Activated T-helper 1 cell treated with anti-CD3 and anti-CD28 coated beads, Interleukin-2, amount 50 U/mL, for 16 hours (primary cell): ENCODE measurements at places on chromosomes 3 and 15.

GRCh38 chr15:77568973-77569728 is 63.6 kb downstream of the LINGO1 start:
- no peak for DNase-seq

GRCh38 chr3:59894425-59895121 is 844.7 kb upstream of the CFAP20DC start:
- no peak for DNase-seq

DNA sequence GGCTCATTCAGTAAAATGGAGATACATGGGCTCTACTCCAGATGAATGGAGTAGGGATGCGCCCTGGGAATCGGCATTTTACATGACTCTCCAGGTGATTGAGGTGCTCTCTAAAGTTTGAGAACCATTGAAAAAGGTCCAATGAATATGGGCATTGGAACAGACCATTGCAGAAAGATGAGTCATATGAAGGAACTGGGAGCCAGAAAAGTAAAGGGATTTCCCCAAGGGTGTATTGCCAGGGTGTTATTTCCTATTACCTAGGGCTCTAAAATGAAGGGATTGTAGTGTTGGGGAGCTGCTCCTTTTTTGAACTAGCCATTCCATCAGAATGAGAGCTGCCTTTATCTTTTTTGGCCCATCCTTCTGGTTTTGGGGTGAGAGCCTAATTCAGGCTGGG is 21.7 kb downstream of the CLDN11 start:
- no peak for DNase-seq

GRCh38 chr3:161557445-161558150 is 61.0 kb downstream of the OTOL1 start:
- no peak for DNase-seq

DNA sequence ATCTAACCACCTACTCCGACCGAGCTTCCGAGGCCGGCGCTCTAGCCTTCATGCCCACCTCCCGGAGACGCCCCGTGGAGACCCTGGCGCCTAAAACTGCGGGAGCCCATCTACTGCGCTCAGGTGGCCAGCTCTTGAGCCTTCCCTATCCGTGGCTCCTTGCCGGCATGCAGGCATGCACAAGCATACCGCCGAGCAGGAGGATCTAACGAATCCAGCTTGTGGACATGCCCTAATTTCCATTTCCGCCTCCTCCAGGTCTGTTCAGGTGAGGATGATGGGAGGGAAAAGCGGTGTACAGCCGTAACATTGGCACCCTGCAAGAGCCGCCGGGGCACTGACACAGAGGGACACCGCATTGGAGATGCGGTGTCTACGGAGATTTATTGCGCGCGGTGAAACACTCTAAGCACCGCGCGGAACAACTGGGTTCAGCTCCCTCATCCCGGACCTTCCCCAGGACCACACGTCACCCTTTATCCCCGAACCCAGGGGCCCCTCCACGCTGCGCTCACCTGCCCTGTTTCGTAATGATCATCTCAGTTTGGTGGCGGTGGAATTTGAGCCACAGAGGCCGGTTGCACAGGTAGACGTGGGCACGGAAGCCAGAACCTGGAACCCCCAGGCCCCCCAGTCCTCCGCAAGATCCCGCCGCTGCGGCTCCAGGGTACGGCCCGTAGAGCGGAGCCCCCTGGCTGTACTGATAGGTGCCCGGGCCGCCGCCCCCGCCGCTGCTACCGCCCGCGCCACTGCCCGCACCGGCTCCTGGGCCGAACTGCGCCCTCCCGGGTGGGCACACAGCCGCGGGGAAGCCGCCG is 1.0 kb downstream of the EOMES start:
- DNase-seq = no peak
